ENCODE measurements at places on chromosomes 12 and 14.

- no peak for DNase-seq
Observed at GRCh38 chr14:23694085-23694948, 58.2 kb downstream of the DHRS2 start.

DNA sequence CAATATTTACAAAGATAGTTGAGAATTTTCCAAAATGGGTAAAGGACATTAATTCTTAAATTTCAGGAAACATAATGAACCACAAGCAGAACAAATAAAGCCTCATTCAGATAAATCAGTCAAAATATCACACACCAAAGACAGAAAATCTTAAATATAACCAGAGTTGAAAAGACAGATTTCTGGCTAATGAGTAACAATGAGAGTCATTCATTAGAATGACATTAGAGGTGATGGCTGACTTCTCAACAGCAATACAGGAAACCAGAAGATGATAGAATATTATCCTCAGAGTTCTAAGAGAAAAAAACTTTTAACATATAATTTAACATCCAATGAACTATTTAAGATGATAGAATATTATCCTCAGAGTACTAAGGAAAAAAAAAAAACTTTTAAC lies 124.2 kb downstream of the DENND5B start:
- DNase-seq = no peak

- DNase-seq = peak; percentile 43
Observed at GRCh38 chr12:114684098-114684869, at the start of gene TBX3. Gene TBX3, minus strand, starts transcription at chr12:114684175. Its CDS starts 975 bp downstream, at chr12:114683200.

DNA sequence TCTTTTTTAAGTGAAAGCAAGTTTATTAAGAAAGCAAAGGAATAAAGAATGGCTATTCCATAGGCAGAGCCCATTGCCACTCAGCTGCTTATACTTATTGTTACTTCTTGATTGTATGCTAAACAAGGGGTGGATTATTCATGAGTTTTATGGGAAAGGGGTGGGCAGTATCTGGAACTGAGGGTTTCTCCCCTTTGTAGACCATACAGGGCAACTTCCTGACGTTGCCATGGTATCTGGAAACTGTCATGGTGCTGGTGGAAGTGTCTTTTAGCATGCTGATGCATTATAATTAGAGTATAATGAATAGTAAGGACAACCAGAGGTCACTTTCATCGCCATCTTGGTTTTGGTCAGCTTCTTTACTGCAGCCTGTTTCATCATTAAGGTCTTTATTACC lies 66.3 kb upstream of the AMN start:
- no peak for DNase-seq

DNA sequence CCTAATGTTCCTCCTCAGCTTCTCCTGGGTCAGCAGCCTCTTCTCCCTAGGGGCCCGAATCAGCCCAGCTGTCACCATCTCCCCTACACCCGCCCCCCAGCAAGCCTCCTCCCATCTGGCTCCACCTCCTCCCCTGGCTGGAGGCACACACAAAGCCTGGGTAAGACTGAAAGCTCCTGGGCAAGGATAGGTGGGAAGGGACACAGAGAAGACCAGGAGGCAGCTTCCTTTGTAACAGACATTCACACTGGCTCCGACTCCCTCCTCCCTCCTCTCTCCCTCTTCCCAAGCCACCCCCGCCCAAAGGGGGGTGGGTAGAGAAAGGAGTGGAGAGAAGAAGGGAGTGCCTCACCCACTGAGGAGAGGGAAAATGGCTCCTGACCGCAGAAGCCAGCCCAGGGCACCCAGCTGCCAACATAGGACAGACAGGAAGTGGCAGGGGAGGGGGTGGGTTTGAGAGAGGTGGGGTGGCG lies 4.0 kb downstream of the CHD4 start:
- no peak for DNase-seq

GRCh38 chr14:35336494-35337268 lies 44.5 kb downstream of the PSMA6 start:
- DNase-seq = no peak

DNA sequence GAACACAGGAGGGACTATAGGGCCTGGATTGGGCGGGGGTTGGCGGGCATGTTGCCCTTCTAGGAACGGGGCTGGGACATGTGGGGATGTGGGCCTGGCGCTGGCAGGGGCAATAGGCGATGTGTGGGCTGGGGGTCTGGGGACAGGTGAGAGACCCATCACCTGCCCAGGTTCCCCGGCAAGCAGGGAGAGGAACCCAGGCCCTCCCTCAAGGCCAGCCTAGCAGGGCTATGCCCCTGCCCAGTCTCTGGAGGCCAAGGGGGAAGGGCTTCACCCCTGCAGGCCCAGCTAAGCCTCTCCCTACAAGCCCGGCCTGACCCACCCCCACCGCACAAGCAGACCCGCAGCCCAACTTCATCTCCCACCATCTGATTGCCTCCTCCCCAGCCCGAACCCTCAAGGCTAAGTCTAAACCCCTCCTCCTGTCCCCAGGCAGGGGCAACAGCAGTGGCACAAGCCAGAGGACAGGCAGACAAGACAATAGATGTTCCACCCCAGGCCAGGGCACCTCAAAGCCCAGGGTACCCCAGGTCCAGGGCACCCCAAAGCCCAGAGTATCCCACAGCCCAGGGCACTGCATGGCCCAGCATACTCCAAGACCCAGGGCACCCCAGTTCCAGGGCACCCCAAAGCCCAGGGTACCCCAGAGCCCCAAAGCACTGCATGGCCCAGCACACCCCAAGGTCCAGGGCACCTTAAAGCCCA lies 6.5 kb downstream of the JAG2 start:
- no peak for DNase-seq

- DNase-seq = no peak
Observed at GRCh38 chr14:37623426-37623951, 28.1 kb downstream of the TTC6 start.

GRCh38 chr14:100434033-100434601 lies 111.0 kb downstream of the SLC25A47 start:
- DNase-seq = no peak

GRCh38 chr12:114220311-114220710 lies 185.6 kb downstream of the TBX5 start:
- DNase-seq = no peak

DNA sequence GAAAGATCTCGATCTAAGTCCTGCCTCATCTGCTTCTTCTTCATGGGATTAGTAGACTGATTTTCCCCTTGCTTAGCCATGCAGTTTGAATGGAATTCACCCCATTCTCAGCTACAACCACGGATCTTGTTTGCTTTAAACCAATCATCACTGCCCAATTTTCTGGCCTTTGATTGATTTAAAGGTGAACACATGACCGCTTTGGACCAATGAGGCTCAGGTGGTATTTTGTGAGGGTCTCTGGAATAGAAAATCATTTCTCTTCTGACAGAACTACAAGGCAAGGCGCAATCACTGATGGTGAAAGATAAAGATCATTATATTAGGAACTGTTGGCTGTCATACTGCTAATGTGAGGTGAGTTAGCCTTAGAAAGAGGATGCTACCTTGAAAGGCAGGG lies 213.0 kb upstream of the PLEKHG7 start:
- DNase-seq = no peak

DNA sequence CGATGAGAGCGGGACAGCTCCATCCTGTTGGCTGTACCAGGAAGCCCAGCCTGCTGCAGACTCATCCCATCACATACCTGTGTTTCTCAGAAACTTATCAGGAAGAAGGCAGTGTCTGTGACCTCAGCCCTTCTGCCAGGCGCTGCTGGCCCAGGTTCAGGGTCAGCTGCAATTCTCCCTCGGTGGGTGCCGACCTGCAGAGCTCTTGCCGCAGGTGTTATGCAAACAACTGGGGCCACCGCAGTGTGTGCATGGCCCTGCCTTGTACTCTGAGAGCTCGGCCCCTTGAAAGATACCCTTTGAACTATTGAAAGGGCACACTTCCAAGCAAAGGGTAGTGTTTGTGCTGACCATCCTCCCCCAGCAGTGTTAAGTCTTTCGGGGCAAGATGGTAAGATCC lies 322.2 kb upstream of the DIO3 start:
- DNase-seq = no peak

DNA sequence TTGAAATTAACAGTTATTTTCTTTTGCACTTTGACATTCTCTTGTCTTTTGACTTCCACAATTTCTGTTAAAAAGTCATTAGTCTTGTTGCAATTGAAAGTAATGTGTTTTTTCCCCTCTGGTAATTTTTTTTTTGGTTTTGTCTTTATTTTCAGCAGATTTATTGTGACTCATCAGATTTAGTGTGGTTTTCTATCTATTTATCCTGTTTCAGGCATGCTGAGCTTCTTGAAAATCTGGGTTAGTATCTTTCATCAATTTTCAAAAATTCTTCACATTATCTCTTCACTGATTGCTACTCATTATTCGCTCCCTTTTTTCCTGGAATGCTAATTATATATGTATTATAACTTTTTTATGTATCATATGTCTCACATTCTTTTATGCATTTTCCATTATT lies 15.3 kb upstream of the NTF3 start:
- no peak for DNase-seq

GRCh38 chr14:78690836-78691235 lies 520.7 kb downstream of the NRXN3 start:
- DNase-seq = no peak

DNA sequence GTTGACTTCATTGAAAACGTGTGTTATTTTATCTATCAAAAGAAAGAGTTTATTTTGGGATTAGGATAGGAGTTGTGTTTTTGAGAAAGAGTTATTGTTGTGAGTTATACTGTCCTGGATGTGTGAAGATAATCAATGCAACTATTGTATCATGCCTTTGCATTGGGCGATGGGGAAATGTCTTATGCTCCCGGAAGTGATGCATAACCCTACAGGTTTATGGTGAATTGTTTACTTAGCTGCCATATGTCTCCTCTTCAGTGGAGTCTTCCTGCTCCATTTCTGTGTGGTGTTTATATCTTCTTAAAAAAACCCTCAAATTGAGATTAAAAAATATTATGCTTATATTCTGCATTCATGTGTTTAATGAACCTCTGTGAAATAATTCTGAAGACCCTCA lies 6.5 kb downstream of the PDE3A start:
- no peak for DNase-seq

DNA sequence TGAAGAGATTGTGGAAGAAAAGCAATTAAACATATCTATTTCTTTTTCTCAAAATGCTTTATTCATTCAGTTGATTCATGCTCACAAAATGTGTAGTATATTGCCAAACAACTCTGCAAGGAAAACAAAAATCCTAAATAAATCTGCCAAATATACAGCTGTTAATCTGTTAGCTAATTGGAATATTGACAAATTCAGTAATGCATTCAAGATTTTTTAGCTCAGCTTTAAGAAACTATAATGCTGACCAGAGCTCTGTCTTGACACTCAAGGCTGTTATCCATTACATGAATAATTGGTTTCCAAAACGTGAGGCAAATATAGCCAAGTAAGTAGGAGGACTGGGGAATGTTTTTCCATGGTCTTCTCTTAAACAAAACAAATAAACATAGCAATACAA lies 146.8 kb downstream of the TMTC2 start:
- DNase-seq = no peak

GRCh38 chr14:100063314-100063941 lies 1.8 kb upstream of the EVL start:
- DNase-seq = no peak

GRCh38 chr12:7161327-7161726 lies 28.2 kb upstream of the PEX5 start:
- DNase-seq = no peak

- no peak for DNase-seq
Observed at GRCh38 chr12:119072440-119072839, 91.1 kb downstream of the SRRM4 start.

DNA sequence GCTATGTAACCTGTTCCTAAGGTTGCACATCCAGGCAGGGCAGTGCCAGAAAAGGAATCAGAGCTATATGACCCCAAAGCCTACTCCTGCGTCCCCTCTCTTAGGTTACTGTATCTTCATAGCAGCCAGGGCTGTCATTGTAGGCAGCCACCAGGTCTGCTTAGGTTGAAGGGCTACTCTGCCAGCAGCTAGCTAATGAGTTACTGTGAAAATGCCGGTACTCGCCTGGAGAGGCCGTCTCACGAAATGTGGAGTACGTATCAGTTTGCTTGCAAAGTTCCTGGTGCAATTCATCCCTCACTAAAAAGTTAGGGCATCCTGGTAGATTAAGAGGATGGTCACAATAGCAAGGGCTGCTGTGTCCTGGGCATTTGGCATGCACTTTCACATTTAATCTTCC lies 50.9 kb downstream of the RPH3A start:
- DNase-seq = no peak

DNA sequence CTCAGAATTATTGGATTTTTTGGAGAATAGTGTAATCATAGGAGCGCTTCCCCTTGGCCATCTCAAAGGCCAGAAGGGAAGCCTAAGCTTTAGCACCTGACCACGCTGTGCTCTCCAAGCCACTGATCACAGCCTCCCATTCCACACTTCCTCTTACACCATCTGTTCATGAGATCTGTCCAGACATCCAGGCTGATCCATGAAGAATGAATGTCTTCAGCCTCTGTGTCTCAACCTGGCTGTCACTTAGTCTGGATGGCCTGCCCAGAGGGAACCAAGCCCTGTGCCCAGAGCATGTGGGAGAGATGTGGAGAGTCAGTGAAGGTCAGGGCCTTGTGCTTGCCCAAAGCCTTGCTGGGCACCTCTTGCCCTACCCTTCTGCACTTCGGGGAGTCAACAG lies 40.5 kb downstream of the TSPAN11 start:
- no peak for DNase-seq

DNA sequence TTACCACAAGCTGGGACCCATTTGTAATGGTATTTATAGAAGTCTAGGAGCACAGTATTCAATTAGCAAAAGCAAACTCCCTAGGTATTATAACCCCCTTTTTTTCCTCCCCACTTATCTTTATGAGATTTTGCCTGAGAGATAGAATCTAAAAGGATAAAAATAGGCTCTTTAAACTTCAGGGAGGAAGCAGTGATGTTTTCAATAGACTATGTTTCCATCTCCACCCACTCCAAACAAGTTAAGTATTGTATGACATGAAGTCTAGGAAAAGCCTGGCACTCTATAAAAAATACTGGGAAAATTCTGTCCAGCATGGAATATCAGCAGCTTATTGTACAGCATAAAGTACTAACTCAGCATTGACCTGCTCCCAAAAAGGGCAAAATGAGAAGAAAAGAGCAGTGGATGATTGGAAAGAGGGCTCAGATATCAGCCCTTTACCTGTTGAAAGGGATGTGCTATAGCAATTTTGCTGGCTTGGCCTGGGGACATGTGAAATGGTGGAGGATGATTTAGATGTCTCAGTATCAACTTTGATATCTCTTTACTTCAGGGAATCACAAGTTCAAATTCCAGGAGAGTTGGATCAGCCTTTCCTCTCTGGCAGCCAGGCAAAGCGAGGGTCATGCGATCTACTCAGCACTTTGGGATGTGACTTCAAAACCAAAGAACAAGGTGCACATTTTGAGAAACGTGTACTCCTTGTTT lies 72.4 kb downstream of the IGF1 start:
- no peak for DNase-seq

GRCh38 chr12:122793685-122794106 lies 19.3 kb downstream of the CCDC62 start:
- DNase-seq = peak; percentile 18

All from GM06990 (cell line).